ENCODE measurements at places on chromosomes 5 and 9. TPM values are rescaled to one million over a fixed set of nuclear protein-coding genes. Genes with fewer than 3 reads are reported as not detected.

The MLANA gene
- total RNA-seq: not detected

The TXN gene
- 305 TPM for total RNA-seq

The PCDHGB5 gene
- 0.61 TPM for total RNA-seq

The CATSPER3 gene
- total RNA-seq: 0.95 TPM
